Caki2 (cell line): ENCODE measurements at places on chromosomes 7 and 10. TPM values are rescaled to one million over a fixed set of nuclear protein-coding genes. Genes with fewer than 3 reads are reported as not detected.

The ZNF485 gene
- total RNA-seq, result 3.6 and 4.9 TPM in 2 replicates

The RAB19 gene
- total RNA-seq, result 6.3 TPM in 1 of 2 replicates, not detected in the other

The MMRN2 gene
- total RNA-seq, result 4.8 and 14.5 TPM in 2 replicates

The AMZ1 gene
- total RNA-seq, result not detected in 2 replicates

The ACSM6 gene
- total RNA-seq, result 0.10 TPM in 1 of 2 replicates, not detected in the other

The AEBP1 gene
- total RNA-seq, result not detected in 2 replicates

The RAMP3 gene
- total RNA-seq, result not detected in 2 replicates

The WNT8B gene
- not detected in 2 replicates for total RNA-seq

The CRTAC1 gene
- total RNA-seq, result not detected in 2 replicates

The TCAF2 gene
- 0.78 and 2.5 TPM in 2 replicates for total RNA-seq

The KLF14 gene
- not detected in 2 replicates for total RNA-seq

The PFKFB3 gene
- 40.8 and 58.2 TPM in 2 replicates for total RNA-seq

The OGDHL gene
- total RNA-seq, result 4.1 and 13.9 TPM in 2 replicates

The PON1 gene
- total RNA-seq, result not detected in 2 replicates

The LRGUK gene
- total RNA-seq, result not detected in 2 replicates

The CPXM2 gene
- not detected in 2 replicates for total RNA-seq

The UBTD1 gene
- total RNA-seq, result 13.0 and 23.3 TPM in 2 replicates

The GARIN1A gene
- total RNA-seq, result not detected in 2 replicates

The SOSTDC1 gene
- 0.26 TPM in 1 of 2 replicates, not detected in the other for total RNA-seq

The FOXI2 gene
- total RNA-seq, result not detected in 2 replicates

The WDR86 gene
- not detected in 2 replicates for total RNA-seq

The C7orf57 gene
- 0.26 and 1.6 TPM in 2 replicates for total RNA-seq
